ENCODE measurements at places on chromosomes 5 and 9. TPM values are rescaled to one million over a fixed set of nuclear protein-coding genes. Genes with fewer than 3 reads are reported as not detected.

DNA sequence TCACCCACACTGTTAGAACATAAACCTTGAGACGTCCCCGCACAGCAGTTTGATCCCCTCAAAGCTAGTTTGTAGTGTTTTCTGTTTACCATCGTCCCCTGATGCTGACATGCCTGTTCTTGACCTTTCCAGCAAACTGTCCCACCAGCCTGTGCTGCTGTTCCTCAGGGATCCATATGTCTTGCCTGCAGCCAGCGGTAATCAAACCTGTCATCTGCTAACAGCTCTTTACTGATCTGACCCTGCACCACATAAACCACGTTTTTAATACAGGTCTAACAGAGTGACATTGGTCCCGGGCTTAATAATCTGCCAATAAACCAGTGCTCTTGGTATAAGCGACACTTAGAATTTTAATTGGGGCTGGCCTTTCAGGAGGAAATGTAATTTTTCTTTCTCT, 34.7 kb downstream of the PPIC start:
- no peak overlapping the region for H3K27ac ChIP-seq
- H3K4me1 ChIP-seq, result no peaks in the 10 kb centered on the region
- H3K27me3 ChIP-seq, result no peaks in the 10 kb centered on the region
- no peak for DNase-seq

DNA sequence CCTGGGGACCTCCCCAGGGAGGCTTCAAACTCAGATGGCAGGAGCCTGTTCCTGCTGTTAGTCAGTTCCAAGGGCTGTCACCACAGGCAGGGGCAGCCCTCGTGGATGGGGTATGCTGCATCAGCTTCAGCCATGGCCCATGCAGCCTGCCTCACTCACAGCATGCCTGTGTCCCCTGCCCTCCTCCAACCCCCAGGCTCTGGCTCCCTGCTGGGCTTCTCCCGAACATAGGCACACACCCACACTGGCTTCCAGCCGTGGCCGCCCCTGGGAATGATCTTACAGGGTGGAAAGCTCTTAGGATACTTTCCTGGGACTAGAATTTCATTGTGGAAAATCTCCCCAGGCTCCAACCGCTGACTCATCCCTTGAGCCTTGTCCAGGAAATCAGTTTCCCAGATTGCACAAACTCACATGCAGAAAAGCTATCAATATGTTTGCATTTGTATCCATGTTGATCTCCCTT, 163.8 kb downstream of the SEC61B start:
- H3K36me3 ChIP-seq, result no peaks in the 10 kb centered on the region
- H3K4me1 ChIP-seq, result no peaks in the 10 kb centered on the region
- H3K27me3 ChIP-seq, result peaks cover 9% of the 10 kb centered on the region
- H3K4me3 ChIP-seq, result no peak overlapping the region
- no peak for DNase-seq

DNA sequence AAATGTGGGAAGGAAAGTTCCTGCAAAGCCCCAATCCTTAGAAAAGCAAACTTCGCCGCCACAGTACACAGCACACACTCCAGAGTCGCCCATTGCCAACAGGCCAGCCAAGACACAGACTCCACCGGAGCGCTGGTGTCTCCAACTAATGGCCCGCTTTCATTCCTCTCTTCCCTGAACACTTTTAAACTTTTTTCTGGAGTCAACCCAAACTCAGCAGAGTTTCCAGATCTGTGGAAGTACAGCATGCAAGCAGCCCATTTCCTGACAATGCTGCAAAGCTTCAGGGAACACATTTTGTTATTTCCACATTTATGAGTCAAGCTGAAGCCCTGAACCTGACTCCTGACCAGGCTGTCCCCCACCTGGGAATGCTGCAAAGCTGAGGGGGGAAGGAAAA, 351.9 kb downstream of the NFIB start:
- no peak overlapping the region for H3K4me3 ChIP-seq
- H3K27ac ChIP-seq, result no peak overlapping the region
- no peak for DNase-seq
- no peaks in the 10 kb centered on the region for H3K27me3 ChIP-seq

Gene HRH2
- total RNA-seq, result 21.7 TPM

GRCh38 chr9:113522858-113523257, 59.3 kb downstream of the RGS3 start:
- H3K4me3 ChIP-seq, result peak overlapping the region; percentile 51
- no peaks in the 10 kb centered on the region for H3K27me3 ChIP-seq
- peaks cover 73% of the 10 kb centered on the region for H3K4me1 ChIP-seq
- H3K36me3 ChIP-seq, result peaks cover 31% of the 10 kb centered on the region
- DNase-seq, result no peak
- peak overlapping the region; percentile 86 for H3K27ac ChIP-seq

GRCh38 chr5:109863752-109864151, 174.0 kb downstream of the MAN2A1 start:
- peaks cover 32% of the 10 kb centered on the region for H3K4me1 ChIP-seq
- H3K27me3 ChIP-seq, result no peaks in the 10 kb centered on the region
- DNase-seq, result no peak
- H3K4me3 ChIP-seq, result no peak overlapping the region

Gene PCDHAC1
- not detected for total RNA-seq

GRCh38 chr5:136012041-136012804, 16.6 kb upstream of the TGFBI start:
- no peak overlapping the region for H3K27ac ChIP-seq
- H3K36me3 ChIP-seq, result no peaks in the 10 kb centered on the region
- H3K4me3 ChIP-seq, result no peak overlapping the region
- DNase-seq, result no peak
- peaks cover 28% of the 10 kb centered on the region for H3K27me3 ChIP-seq

Gene CRHBP
- total RNA-seq, result not detected

Gene FOXI1
- not detected for total RNA-seq

DNA sequence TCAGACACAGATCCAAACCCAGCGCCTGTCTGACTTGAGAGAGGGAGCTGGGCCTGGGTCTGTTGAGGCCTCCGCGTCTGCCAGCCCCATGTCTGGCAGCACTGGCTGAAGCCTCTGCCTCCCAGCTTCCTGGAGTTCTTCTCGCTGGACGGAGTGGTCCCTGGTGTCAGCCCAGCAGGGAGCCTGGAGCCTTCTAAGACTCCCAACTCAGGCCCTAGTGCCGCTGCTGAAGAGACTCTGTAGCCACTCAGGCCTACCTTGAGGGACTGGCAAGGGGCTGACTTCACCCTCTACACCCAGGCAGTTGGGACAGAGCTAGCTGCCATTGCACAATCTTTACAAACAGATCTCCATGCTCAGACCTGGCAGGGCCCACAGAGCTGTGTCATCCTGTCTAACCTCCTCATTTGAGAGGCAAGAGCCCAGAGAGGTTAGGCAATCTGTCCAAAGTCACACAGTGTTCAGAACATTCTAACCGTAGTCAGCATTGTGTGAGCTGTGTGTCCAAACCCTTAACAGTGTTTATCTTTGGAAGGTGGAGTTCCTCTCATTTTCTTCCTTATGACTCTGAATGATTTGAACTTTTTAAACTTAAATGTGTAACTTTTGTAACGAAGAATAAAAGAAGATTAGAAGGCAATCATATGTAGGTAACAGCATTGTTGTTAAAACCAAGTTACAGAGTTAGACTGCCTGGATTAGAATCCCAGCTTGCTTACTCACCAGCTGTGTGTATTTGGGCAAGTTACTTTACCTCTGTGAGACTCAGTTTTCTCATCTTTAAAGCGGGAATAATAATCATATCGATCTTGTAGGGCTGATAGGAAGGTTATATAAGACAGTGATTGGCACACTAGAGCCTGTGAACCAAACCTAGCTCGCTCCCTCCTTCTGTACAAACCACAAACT, 4.6 kb upstream of the DUSP1 start:
- no peak for DNase-seq
- no peak overlapping the region for H3K4me3 ChIP-seq
- peak overlapping the region; percentile 20 for H3K27ac ChIP-seq
- peaks cover 56% of the 10 kb centered on the region for H3K4me1 ChIP-seq
- H3K36me3 ChIP-seq, result no peaks in the 10 kb centered on the region

DNA sequence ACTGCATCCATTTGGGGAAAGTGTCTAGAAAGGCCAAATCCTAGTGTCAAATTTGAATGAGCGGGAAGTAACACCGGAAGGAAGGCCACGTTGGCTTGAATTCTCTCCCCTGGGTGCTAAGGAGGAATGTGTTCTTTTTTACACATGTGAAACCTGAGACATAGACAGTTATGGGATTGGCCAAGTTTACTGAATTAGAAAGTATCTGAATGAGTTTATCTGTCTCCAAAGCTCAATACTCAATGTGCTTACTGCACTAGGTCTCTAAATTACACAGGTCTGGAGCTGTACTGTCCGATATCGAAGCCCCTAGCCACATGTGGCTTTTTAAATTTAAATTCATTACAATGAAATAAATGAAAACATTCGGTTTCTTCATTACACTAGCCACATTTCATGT, 6.0 kb downstream of the DMRT1 start:
- H3K36me3 ChIP-seq, result no peaks in the 10 kb centered on the region
- DNase-seq, result no peak
- peaks cover 2% of the 10 kb centered on the region for H3K4me1 ChIP-seq
- peaks cover 37% of the 10 kb centered on the region for H3K27me3 ChIP-seq

All from activated CD4-positive, alpha-beta T cell treated with anti-CD3 and anti-CD28 coated beads, Interleukin-2, amount 10 ng/mL, durations not matched to agents 7 days and 5 days (primary cell).